ENCODE measurements at places on chromosomes 3 and 15.

GRCh38 chr3:70646635-70647034 is 334.2 kb upstream of the MDFIC2 start:
- DNase-seq = no peak

DNA sequence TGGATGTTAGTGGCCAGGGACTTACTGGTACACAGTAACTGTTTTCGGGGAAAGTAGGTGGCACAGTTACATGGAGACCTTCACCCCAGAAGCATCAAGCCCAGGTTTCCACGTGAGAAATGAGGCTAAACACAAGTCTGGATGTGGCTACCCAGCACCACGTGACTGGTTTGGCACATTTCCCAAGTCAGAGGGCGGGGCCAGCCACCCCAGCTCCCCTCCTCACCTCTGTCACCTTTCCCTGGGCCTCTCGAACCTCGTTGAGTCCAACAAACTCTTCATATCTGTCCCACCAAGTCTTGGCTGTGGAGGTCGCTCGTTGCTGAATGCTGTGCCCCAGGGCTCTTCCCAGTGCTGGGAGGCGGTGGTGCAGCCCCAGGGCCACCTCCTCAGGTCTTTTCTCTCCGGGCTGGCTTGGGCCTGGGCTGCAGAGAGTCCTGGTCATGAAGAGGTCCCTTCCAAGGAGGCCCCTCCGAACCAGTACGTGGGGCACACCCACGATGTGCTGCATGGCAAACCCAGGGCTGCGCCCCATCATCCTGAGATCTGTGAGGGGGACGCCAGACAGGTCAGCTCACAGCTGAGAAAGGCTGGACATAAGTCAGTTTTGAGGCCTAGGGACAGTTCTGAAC is 4.8 kb upstream of the PLXNB1 start:
- DNase-seq = no peak

- DNase-seq = no peak
Measured at GRCh38 chr3:171328419-171329082, 131.7 kb downstream of the TNIK start.

DNA sequence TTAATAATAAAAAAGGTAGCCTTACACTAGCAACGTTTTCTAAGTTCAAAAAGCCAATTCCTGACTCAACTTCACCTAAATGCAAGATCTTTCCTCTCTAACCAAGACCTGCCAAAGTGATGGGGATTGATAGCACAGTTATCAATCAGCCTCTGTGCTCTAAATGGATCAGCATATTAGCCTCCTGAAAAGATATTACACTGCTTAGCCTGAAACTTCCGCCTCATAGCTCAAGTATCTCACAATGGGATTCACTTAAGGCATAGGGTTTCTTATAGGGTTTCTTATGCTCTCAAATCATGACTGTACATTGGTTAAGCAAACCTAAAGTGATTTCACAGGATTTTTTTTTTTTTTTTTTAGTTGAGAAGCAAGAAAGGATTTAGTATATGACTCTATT is 436 bp upstream of the SLC9A9 start:
- DNase-seq = no peak

DNA sequence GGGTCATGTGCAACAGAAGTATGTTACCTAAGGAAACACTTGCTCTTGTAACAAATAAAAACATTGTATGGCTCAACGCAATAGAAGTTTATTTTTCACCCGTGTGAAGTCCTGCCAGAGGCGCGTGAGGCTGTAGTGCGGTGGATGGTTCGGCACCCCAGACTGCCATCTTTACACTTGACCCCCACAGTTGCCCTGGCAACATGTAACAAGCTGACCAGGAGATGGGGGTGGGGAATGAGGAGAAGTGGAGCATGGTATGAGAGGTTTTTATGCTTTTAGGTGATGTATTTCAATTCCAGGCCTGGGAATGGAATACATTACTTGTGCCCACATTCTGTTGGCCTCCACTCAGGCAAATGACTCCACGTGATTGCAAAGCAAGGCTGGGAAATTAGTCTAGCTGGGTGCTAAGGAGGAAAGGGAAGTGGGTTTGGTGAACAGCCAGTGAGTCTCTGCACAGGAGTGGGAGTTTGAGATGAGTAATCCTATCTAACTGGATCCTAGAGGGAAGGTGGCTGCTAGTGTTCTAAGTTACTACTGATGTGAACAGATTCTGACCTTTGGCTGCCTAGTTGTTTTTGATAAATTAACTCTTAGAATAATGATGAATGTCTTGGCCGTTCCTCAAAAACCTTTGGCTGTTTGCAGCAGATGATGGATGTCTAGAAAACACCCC is 33.8 kb upstream of the GREM1 start:
- DNase-seq = no peak

- DNase-seq = no peak
Measured at GRCh38 chr3:102161384-102162006, 273.3 kb upstream of the ZPLD1 start.
